Endothelial cell (in vitro differentiated cells): ENCODE measurements at places on chromosomes 11 and 22. TPM values are rescaled to one million over a fixed set of nuclear protein-coding genes. Genes with fewer than 3 reads are reported as not detected.

DNA sequence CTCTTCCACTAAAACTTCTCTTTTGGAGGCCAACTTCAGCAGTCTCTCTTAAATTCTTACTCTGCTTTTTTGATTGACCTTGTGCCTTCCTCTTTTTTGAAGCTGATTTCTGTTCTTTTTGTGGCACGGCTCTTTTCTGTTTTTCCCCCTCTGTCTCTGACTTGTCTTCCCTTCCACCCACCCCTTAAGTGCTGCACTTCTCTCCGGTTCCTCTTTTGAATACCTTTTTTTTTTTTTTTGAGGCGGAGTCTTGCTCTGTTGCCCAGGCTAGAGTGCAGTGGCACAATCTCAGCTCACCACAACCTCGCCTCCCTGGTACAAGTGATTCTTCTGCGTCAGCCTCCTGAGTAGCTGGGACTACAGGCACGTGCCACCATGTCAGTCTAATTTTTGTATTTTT lies 211.9 kb downstream of the BLID start:
- DNase-seq: no peak

- no peak for DNase-seq
These were observed 605.0 kb upstream of the CADM1 start for GRCh38 chr11:116109228-116109627.

- DNase-seq: no peak
These were observed 70.8 kb downstream of the FAT3 start for GRCh38 chr11:92295175-92296137.

VPS11 gene
- total RNA-seq: 32.7 TPM
